ENCODE measurements at places on chromosomes 6 and 20.

GRCh38 chr6:161094955-161095354 lies 103.4 kb downstream of the MAP3K4 start:
- DNase-seq: no peak

DNA sequence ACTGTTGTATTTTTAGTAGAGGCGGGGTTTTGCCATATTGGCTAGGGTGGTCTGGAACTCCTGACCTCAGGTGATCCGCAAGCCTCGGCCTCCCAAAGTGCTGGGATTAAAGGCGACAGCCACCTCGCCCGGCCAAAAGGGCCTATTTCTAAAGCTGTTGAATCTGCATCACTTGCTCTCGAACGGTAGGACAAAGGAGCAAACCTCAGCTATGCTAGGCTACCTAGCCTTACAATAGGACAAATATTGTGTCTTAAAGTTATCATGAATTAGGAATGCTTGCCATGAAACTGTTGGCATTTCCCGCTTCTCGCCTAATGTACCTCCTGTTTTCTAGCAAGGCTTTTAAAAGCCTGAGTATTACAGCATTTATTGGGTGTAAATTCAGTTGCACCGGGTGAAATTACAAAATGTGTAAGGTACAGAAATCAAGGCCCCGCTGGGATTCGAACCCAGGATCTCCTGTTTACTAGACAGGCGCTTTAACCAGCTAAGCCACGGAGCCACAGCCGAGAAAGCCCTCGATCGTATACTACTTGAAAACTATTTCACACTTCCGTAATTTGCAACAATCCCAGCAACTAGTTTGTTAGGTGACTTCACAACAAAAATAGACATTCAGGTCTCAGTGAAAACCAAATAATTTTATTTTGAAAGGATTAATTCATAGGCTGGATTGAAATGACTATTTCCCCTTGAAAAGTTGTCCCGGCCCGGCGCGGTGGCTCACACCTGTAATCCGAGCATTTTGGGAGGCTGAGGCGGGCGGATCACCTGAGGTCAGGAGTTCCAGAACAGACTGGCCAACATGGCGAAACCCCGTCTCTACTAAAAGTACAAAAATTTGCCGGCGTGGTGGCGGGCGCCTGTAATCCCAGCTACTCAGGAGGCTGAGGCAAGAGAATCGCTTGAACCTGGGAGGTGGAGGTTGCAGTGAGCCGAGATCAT lies 211.6 kb upstream of the ZNF184 start:
- DNase-seq: no peak

GRCh38 chr20:20567712-20568111 lies 144.7 kb downstream of the RALGAPA2 start:
- no peak for DNase-seq

GRCh38 chr20:50673146-50673465 lies 18.2 kb downstream of the RIPOR3 start:
- DNase-seq: no peak

GRCh38 chr6:11428371-11428770 lies 109.2 kb upstream of the TMEM170B start:
- no peak for DNase-seq

GRCh38 chr6:2216794-2217383 lies 28.5 kb downstream of the GMDS start:
- no peak for DNase-seq

DNA sequence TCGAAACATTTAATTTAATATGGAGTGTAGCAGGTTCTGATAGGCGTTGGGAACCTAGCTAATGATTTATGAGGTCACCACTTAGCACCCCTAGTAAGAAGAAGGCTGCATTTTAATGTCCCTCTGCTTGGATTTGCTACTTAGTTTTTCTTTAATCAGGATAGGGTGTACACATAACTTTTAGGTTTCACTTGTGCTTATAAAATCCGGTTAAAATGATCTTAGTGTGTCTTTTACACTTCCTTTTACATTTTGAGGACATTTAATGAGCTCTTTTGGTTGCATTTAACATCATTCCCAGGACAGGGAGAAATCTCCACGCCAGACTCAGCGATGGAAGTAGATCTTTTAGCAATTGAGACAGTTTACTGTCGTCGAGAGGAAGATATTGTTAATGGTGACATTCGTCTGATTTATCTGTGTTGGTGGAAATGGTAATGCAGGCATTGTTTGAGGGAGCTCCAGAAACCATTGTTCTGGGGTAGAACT lies 5.6 kb downstream of the TFAP2A start:
- DNase-seq: no peak

- no peak for DNase-seq
Measured at GRCh38 chr6:40322336-40322735, 264.8 kb downstream of the LRFN2 start.

GRCh38 chr6:105757512-105758200 lies 328.5 kb upstream of the PRDM1 start:
- DNase-seq: no peak

- no peak for DNase-seq
Measured at GRCh38 chr6:47414423-47415167, 63.0 kb upstream of the CD2AP start.

DNA sequence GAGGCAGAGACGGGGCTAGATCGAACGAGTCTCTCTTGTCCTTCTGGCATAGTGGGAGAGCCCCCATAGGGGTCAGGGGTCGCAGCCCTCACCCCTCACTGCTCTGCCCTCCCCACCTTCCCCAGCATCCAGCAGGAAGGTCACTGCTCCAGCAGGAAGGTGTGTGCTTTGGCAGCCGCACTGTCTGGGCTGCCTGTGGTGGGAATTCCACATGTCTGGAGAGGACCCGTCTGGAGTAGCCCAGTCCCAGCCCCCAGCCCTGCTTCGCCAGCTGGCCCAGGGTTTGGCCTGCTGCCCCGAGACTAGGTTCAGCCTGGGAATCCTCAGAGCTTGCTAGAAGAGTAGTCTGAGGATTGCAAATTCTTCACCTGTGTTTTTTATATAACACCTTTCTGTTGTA lies 2.5 kb upstream of the R3HDML start:
- DNase-seq: no peak

- DNase-seq: no peak
Measured at GRCh38 chr6:118017301-118017848, 110.3 kb downstream of the SLC35F1 start.

GRCh38 chr20:31990641-31991338 lies 19.4 kb upstream of the CCM2L start:
- no peak for DNase-seq

- DNase-seq: no peak
Measured at GRCh38 chr6:52558266-52559000, 18.4 kb downstream of the TRAM2 start.

DNA sequence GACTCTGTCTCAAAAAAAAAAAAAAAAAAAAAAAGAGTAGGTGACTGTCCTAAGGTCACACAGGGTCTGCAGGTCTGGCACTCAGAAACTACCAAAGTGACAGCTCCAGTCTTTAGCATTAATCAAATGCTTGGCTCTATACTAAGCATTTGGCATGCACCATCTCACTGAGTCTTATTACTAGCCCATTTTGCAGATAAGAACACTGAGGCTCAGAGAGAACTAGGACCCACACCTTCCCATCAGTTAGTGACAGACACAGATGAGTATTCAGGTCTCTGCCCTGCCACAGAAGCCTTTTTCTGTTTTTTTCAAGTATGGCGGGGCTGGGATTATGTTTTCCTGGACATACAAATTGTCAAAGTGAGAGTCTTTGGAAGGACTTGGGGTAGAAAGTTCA lies 23.1 kb upstream of the VSTM2L start:
- DNase-seq: no peak

GRCh38 chr6:126063512-126064146 lies 77.3 kb downstream of the TRMT11 start:
- no peak for DNase-seq

DNA sequence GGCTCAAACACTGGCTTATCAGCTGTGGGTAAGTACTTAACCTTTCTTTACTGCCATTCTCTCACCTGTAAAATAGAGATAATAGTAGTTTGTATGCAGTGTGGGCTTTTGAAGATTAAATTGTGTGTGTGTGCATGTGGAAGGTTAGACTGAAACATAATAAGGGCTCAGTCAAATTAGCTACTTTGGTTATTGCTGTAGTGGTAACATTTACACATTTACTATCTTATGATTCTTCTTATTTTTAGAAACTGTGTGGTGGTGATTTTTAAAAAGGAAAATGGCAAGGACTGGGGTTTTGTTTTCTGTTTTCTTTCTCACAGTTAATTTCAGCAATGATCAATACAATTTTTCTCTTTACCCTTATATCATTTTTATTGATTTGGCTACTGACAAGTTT lies 206.9 kb downstream of the NKAIN2 start:
- DNase-seq: no peak

GRCh38 chr6:168515376-168515775 lies 74.4 kb downstream of the SMOC2 start:
- DNase-seq: no peak

Measured in cortex of kidney (tissue), 1 donor.